ENCODE measurements at places on chromosomes 7 and 10. TPM values are rescaled to one million over a fixed set of nuclear protein-coding genes. Genes with fewer than 3 reads are reported as not detected.
A peak's percentile ranks its signal among the peaks of the same experiment; 100 is the strongest.

GRCh38 chr10:89214566-89215165 lies 7.5 kb upstream of the CH25H start:
- H3K4me3 ChIP-seq, result no peak overlapping the region
- H3K27ac ChIP-seq, result no peak overlapping the region
- no peak for DNase-seq
- H3K36me3 ChIP-seq, result no peaks in the 10 kb centered on the region
- H3K27me3 ChIP-seq, result peaks cover 2% of the 10 kb centered on the region

- H3K27me3 ChIP-seq, result no peaks in the 10 kb centered on the region
- no peaks in the 10 kb centered on the region for H3K4me1 ChIP-seq
- no peak overlapping the region for H3K4me3 ChIP-seq
- DNase-seq, result no peak
Measured at GRCh38 chr7:90804370-90804769, 208.2 kb downstream of the CDK14 start.

DNA sequence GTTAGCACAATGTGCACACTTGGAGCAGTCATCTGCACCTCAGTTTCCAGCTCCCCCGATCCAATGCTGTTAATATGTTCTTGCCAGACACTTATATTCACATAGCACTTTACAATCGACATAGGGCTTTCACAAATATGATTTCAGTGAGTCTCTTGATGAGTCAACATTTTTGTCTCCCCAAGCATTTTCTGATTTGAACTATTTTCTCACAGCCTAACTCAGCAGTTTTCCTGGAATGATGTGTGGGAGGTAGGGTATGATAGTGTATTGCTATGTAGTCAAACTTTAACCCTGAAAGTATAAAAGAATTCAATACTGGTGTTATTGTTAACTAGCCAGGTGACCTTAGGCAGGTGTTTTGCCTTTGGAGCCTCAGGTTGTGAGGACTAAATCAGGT lies 82.5 kb upstream of the LRGUK start:
- H3K36me3 ChIP-seq, result no peaks in the 10 kb centered on the region
- no peak overlapping the region for H3K27ac ChIP-seq
- H3K27me3 ChIP-seq, result no peaks in the 10 kb centered on the region

- no peaks in the 10 kb centered on the region for H3K27me3 ChIP-seq
- H3K36me3 ChIP-seq, result no peaks in the 10 kb centered on the region
- no peaks in the 10 kb centered on the region for H3K4me1 ChIP-seq
- no peak for DNase-seq
- no peak overlapping the region for H3K27ac ChIP-seq
Measured at GRCh38 chr7:13581097-13581496, 408.4 kb downstream of the ETV1 start.

GRCh38 chr7:77913977-77914607 lies 115.5 kb downstream of the PHTF2 start:
- H3K27me3 ChIP-seq, result no peaks in the 10 kb centered on the region
- H3K27ac ChIP-seq, result no peak overlapping the region
- H3K4me3 ChIP-seq, result no peak overlapping the region
- H3K4me1 ChIP-seq, result no peaks in the 10 kb centered on the region

DNA sequence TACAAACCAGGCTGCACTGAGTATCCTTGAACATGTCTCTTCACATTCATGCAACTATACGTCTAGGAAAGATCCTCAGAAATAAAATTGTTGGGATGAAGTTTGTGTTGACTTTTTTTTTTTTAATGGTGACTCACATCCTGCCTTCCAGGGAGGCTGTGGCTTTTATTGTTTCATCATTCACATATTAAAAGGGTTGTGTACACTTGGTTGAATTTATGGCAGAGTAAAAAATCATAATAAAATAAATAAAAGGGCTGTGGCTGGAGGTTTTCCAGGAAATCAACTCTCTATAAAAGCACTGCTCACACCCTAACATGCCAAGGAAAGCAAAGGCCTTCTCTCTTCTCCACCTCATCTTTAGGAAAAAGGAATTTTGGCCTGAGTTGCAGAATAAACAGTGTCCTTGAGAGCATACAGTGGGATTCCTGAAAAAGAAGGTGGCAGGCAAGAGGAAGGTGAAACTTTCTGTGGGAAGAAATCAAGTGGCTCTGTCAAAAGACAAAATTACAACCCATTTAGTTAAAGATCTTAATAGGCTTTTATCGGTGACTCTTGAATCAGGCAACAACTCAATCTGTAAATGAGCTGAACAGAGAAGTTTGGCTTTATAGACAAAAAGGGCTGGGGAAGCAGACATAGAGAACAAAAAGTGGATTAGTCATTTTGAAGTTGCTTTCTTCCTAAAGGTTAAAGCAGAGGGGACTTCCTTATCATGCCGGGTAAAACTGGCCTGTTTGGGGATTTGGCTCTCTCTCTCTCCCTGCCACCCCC lies 41.6 kb upstream of the FHIP2A start:
- DNase-seq, result no peak
- H3K4me1 ChIP-seq, result no peaks in the 10 kb centered on the region
- H3K27me3 ChIP-seq, result no peaks in the 10 kb centered on the region
- H3K27ac ChIP-seq, result no peak overlapping the region
- H3K4me3 ChIP-seq, result no peak overlapping the region

DNA sequence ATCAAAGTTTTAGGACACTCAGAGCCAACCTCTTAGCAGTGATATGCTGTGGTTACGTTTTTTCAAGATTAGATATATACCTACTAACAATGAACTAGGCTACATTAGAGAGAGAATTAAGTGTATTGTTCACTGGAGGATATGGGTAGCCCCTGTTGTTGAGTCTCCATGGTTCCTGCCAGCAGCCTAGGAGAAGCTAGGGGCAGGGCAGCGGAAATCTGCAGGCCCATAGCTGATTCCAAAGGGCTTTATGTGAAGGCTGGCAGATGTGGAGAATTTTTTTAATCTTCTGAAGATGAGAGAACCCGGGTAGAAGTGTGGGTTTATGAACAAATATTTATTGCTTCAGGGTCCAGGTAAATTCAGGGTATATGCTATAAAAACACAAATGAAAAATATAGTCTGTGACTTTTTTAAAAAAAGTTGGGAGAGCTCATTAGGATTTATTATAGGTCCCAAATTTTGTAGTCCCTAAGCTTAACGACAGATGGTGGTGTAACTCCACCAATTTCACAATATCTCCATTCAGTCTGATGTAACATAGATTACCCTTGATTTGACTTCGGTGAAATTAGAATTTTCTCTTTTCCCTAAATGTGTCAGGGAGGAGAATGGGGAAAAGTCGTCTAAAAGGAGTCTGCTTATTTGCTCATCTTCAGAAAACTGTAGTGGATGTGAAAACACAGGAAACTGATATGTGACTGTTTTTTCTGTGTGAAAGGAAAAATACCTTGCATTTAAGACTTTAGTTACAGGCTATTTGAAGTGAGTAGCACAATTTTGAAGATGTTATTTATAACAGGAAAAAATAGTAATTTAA lies 163.0 kb upstream of the PPP1R3A start:
- no peaks in the 10 kb centered on the region for H3K36me3 ChIP-seq
- no peak overlapping the region for H3K4me3 ChIP-seq
- H3K27me3 ChIP-seq, result peaks cover 11% of the 10 kb centered on the region
- H3K4me1 ChIP-seq, result peaks cover 5% of the 10 kb centered on the region

The ZPBP gene
- not detected for total RNA-seq

DNA sequence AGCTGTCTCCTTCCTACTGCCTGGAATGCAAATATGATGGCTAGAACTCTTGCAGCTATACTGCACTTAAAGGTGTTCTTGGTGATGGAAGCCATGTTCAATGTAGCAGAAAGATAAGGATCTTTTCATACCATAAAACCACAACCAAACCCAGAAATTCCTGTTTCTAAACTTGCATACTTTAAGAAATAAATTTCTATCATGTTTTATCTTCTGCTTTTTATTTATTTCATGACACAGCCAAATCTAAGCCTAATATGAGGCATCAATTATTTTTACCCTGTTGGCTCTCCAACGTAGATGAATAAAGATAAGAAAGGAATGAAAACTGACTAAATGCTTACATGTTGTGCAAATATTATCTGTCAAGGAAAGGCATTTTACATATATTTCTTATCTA lies 224.1 kb downstream of the DOCK4 start:
- no peak overlapping the region for H3K4me3 ChIP-seq
- no peaks in the 10 kb centered on the region for H3K27me3 ChIP-seq
- no peaks in the 10 kb centered on the region for H3K36me3 ChIP-seq
- no peaks in the 10 kb centered on the region for H3K4me1 ChIP-seq
- no peak overlapping the region for H3K27ac ChIP-seq

DNA sequence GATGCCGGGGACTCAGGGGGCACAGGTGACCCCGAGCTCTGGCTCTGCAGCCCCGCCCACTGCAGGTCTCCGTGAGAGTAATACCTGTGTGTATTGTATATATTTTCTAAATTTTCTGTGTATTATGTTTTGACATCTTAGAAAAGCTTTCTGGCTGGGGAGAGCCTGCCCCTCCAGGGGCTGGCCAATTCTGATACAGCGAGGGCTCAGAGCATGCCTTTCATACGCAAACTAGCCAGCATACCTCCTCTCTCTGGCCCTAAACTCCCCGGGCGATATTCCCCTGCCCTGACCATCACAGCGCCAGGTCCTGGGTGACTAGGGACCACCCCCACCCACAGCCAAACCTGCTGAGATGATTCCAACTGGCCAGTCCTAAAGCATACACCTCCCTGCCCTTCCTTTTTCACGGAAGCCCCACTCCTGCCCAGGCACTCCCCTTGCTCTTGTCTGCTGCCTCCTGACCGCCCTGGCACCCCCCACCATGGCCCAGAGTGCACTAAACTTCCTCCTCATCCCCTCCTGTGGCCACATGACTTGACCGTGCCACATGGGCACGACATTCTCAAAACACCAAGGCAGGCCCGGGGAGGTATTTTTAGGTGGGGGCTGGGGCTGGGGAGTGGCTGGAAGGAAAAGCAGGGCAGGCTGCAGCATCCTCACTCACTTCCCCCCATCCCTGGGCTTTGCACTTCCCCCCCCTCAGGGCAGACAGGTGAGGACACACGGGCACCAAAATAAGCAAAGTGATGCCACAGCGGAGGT lies 61.5 kb downstream of the INSIG1 start:
- no peak for DNase-seq
- H3K27ac ChIP-seq, result no peak overlapping the region
- H3K27me3 ChIP-seq, result no peaks in the 10 kb centered on the region
- no peak overlapping the region for H3K4me3 ChIP-seq

- H3K4me3 ChIP-seq, result no peak overlapping the region
- no peak overlapping the region for H3K27ac ChIP-seq
- no peak for DNase-seq
- no peaks in the 10 kb centered on the region for H3K27me3 ChIP-seq
Measured at GRCh38 chr10:48462482-48463020, 142.3 kb downstream of the ARHGAP22 start.

DNA sequence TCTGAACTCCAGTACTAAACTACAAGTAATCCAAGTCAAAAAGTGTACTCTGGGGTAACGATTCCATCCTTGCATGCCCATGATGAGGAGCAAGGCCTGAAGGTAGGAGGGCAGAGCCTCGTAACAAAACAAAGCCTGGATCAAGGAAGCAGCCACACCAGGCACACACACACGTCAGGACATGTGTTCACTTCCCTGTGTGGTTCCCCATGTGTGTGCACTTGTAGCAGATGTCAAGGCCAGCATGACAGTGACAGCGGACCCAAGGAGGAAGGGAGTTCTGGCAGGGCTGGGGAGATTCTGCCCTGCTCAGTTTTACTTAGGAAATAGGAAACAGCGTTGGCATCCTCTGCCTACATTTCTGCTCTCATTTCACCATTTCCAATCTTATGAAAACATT lies 92.8 kb downstream of the ALOX5 start:
- no peak overlapping the region for H3K4me3 ChIP-seq
- no peak overlapping the region for H3K27ac ChIP-seq
- no peak for DNase-seq
- no peaks in the 10 kb centered on the region for H3K27me3 ChIP-seq
- no peaks in the 10 kb centered on the region for H3K36me3 ChIP-seq
- H3K4me1 ChIP-seq, result peaks cover 10% of the 10 kb centered on the region

The GDF10 gene
- total RNA-seq, result not detected

DNA sequence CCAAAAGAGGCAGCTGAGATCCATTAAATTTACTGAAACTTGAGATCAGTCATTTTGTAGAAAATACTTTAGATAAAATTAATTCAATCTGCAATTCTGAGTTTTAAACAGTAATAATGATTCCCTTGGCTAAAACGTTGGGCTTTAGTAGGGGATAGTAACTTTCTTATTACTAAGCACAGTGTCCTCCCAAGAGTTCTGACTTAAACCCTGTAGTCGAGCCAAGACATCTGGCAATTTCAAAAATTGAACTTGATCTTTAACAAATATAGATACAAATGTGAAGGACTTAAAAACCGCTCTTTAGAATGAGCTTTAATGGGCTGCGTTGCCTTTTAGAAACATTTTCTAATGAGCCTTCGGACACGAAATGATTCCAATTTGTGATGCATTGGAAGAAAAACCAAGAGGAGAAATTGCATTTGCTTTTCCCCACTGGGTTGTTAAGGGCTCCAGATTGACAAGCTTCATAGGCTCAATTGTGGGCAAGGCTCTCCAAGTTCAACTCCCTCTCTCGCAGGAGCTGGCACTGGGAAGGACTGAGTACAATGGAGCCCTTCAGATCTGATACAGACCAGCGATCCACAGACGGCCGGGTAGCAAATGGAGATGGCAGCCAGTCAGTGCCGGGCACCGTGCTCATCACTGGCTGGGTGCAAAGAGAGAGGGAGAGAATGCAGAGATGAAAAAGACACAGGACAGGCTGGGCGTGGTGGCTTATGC lies 921.3 kb upstream of the AUTS2 start:
- H3K36me3 ChIP-seq, result no peaks in the 10 kb centered on the region
- H3K4me3 ChIP-seq, result no peak overlapping the region
- no peaks in the 10 kb centered on the region for H3K4me1 ChIP-seq
- no peaks in the 10 kb centered on the region for H3K27me3 ChIP-seq
- no peak for DNase-seq

- no peak overlapping the region for H3K4me3 ChIP-seq
- peak; percentile 83 for DNase-seq
- H3K27me3 ChIP-seq, result no peaks in the 10 kb centered on the region
- no peaks in the 10 kb centered on the region for H3K4me1 ChIP-seq
Measured at GRCh38 chr10:76984559-76985443, 652.8 kb downstream of the KCNMA1 start.

GRCh38 chr7:45663167-45663921 lies 89.2 kb downstream of the ADCY1 start:
- no peaks in the 10 kb centered on the region for H3K4me1 ChIP-seq
- no peaks in the 10 kb centered on the region for H3K36me3 ChIP-seq
- peak overlapping the region; percentile 16 for H3K27ac ChIP-seq
- no peak overlapping the region for H3K4me3 ChIP-seq
- no peaks in the 10 kb centered on the region for H3K27me3 ChIP-seq
- no peak for DNase-seq

DNA sequence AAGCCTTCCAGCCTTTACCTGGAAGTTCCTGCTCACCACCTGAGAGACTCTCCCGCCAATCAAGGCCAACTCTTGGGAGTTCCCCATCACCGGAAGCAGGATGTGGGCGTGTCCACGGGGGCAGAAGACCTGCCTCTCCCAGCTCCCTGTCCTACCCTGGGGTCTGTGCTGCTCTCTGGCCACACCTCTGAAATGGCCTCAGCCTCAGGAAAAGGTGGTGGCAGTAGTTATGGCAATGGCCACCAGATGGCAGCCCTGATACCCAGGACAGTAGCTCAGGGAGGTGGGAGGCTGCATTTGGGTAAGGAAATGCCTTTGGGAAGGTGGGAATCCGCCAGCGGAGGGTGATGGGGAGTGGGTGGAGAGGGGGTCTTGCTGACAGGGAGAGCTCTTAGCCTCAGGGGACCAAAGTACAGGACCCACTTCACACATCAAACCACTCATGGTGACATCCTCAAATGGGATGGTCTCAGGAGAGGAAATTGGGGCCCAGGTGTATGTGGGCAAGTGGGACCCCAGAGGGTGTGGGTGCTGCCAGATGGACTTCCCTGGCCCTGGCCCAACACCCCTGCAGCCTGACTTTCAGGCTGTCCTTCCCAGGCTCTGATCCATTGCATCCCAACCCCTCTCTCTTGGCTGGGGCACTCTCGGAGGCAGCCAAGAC lies 33.9 kb downstream of the KAZALD1 start:
- H3K36me3 ChIP-seq, result no peaks in the 10 kb centered on the region
- no peaks in the 10 kb centered on the region for H3K27me3 ChIP-seq
- H3K4me1 ChIP-seq, result peaks cover 35% of the 10 kb centered on the region
- H3K27ac ChIP-seq, result no peak overlapping the region
- peak; percentile 95 for DNase-seq

The ZNF365 gene
- not detected for total RNA-seq

All from Caco-2 (cell line).